Uterus (tissue), 4 donors: ENCODE measurements at places on chromosomes 5 and 9. TPM values are rescaled to one million over a fixed set of nuclear protein-coding genes. Genes with fewer than 3 reads are reported as not detected.
A peak's percentile ranks its signal among the peaks of the same experiment; 100 is the strongest.

DNA sequence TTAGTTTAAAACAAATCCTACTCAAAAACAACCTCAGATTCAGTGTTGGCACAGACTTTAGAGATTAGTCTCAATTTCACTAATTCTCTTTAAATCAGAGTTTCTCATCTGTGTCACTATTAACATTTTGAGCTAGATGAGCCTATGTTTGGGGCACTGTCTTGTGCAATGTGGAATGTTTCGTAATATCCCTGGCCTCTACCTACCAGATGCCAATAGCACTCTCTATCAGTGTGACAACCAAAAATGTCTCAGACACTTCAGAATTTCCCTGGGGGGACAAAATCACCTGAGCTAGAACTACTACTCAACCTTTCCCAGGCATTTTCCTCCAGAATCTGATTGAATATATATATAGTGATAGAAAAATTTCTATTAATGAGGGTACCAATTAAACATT lies 465.2 kb upstream of the RGMB start:
- DNase-seq = no peak

- DNase-seq = peak; percentile 28
Observed at GRCh38 chr9:86637515-86637914, 283.3 kb upstream of the TUT7 start.

DNA sequence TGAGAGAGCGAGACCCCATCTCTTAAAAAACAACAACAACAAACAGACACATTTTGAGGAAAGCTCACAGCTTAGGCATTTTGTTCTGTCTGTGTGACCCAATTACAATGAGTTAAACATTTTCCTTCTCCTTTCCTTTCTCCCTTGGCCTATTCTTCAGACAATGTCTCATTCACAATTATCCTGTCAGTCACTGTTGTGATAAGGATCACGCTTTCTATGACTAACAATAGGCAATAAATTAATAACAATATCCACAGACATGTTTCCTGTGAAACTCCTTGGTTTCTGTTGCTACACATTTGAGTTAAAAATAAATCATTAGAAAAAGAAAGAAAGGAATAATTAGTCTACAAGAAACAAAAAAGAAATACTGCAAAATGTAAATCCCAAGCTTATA lies 19.8 kb upstream of the CARTPT start:
- DNase-seq = no peak

DNA sequence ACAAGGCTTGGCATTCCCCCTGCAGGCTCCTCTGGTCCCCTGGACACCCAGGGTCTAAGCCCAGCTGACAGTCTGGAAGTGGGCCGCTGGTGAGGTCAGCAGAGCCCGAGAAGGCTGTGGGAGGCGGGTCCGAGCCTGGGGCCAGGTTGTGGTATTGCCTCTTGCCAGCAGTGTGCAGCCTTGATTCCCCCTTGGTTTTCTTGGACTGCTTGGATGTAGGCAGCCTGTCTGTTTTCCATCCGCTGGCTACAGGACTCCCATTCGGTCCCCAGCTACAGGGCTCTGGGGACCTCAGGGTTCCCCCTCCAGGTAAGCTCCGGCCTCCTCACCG lies 1.6 kb downstream of the AIF1L start:
- DNase-seq = no peak

GRCh38 chr5:172714491-172715420 lies 56.2 kb downstream of the DUSP1 start:
- DNase-seq = peak; percentile 80

- DNase-seq = no peak
Observed at GRCh38 chr5:131495536-131496399, 139.3 kb downstream of the RAPGEF6 start.

Gene HSPB3
- total RNA-seq = not detected
